ENCODE measurements at places on chromosomes 16 and 17. TPM values are rescaled to one million over a fixed set of nuclear protein-coding genes. Genes with fewer than 3 reads are reported as not detected.

The PRSS53 gene
- 5.8 TPM for total RNA-seq

- no peaks in the 10 kb centered on the region for H3K4me1 ChIP-seq
- no peaks in the 10 kb centered on the region for H3K36me3 ChIP-seq
- no peak overlapping the region for H3K4me3 ChIP-seq
- no peak overlapping the region for H3K27ac ChIP-seq
- DNase-seq, result no peak
- peaks cover 7% of the 10 kb centered on the region for H3K27me3 ChIP-seq
Measured at GRCh38 chr17:27721797-27722196, 78.5 kb downstream of the NOS2 start.

DNA sequence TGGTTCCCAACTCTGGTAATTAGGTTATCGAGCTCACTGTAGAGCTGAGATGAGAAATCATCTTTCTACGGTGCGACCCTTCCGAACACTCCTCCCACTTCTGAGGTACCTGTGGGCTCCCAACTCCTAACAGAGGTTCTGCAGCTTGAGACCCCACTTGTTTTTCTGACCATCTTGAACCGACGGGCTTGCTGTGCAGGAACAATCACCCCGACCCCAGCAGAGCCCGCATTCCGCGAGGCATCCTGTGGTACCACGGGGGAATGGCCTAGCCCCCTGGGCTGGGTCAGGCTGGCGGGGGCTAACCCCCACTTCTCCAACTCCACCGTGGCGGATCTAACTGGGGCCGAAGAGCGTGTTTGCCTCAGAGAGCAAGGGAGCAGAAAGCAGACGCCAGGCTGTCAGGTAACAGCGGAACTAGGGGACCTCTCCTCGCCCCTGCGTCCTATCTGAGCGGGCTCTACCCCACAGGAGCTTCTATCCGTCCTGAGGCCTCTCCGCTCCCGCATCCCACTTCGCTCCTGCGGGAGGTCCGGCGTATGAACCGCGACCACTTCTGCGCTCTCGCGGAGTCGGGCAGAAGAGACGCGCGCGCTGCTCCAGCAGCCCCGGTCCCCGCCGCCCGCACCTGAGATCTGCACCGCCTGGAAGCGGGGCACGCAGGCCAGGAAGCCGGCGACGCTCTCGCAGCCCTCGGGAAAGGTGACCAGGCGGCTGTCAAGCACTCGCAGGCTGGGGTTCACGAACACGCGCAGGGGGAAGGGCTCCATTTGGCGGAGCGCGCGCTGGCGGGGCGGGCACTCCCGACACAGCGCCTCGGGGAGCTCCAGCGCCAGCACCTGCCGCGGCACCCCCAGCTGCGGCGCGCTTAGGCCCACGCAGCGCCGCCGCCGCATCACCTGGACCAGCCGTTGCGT is 761 bp downstream of the PDF start:
- H3K27me3 ChIP-seq, result no peaks in the 10 kb centered on the region
- DNase-seq, result peak; percentile 14
- H3K36me3 ChIP-seq, result peaks cover 21% of the 10 kb centered on the region

The KRTAP9-2 gene
- not detected for total RNA-seq

GRCh38 chr17:78114831-78115723 is 13.5 kb downstream of the TMC6 start:
- 0 out of 2 replicates have a peak, but pooled peaks cover 2% of the 10 kb centered on the region for H3K36me3 ChIP-seq
- H3K4me3 ChIP-seq, result no peak overlapping the region
- no peak for DNase-seq
- no peaks in the 10 kb centered on the region for H3K27me3 ChIP-seq
- no peaks in the 10 kb centered on the region for H3K4me1 ChIP-seq

DNA sequence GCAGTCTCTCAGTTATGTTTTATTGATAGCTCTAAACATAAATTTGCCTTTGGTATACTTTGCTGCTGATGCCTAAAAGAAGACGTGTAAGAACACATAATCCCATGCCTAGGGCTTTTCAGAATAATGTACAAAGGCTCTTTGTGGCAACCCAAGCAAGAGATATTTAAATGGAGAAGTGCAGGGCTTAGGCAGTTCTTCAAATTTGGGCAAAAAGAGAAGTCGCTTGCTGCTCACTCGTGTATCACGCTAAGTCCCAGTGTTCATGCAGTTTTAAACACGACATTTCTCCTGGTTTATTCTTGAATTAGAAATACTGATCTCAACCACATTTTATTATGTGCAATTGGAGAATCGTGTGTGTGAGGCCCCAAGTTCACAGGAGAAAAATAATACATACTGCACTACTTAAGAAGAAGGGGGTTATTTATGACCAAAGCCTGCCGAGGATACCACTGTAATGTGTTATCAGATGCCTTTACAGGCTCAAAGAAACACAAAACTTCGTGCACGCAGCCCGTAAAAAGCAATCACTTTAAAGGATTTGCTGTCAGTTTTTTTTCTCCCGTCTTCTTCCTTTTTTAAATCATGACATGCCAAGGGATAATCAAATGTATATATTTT is 22.5 kb upstream of the IRX6 start:
- DNase-seq, result no peak
- peaks cover 21% of the 10 kb centered on the region for H3K27me3 ChIP-seq
- H3K4me3 ChIP-seq, result no peak overlapping the region
- H3K27ac ChIP-seq, result no peak overlapping the region

DNA sequence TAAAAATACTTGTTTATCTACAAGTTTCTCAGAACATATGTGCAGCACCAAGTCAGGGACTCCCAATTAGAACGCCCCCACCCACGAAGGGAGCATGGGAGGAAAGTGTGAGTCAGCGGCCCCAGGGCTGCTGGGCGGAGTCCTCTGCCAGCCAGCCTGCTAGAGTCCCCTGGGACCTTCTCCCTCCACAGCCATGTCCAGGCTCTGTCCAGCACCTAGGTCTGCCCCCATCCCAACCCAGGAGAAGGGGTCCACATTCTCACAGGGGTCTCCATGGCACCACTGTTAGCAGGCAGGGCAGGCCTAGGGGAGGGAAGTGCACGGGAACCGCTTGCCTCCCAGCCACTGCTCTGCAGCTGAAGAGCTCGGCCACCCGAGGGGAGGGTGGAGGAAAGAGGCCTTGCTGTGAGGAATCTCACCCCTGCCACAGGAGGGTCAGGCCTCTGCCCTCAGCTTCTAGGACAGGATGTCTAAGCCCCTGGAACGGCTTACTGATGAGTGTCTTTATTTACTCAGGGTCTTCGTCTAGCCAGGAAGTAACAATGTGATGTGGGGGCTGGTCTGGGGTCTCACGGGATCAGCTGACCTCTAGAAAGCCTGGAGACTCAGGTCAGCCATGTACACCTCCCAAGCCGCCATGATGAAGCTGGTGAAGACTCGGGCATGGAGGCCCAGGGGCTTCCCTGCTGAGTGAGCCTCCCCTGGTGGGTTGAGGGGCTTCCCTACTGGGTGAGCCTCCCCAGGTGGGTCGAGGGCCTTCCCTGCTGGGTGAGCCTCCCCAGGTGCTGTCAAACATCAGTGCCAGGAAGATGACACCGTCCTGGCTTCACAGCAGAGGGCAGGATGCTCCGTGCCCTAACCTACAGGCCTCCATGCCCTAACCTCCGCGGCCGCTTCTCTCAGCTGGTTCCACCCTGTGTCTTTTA is 190.3 kb downstream of the RBFOX3 start:
- DNase-seq, result peak; percentile 33
- H3K4me1 ChIP-seq, result no peaks in the 10 kb centered on the region
- H3K4me3 ChIP-seq, result no peak overlapping the region
- H3K27ac ChIP-seq, result no peak overlapping the region
- peaks cover 98% of the 10 kb centered on the region for H3K27me3 ChIP-seq

The FSCN2 gene
- total RNA-seq, result 2.4 TPM

The GNG13 gene
- not detected for total RNA-seq

- no peak overlapping the region for H3K27ac ChIP-seq
- no peaks in the 10 kb centered on the region for H3K4me1 ChIP-seq
- no peaks in the 10 kb centered on the region for H3K27me3 ChIP-seq
- peak; percentile 30 for DNase-seq
- H3K36me3 ChIP-seq, result no peaks in the 10 kb centered on the region
Measured at GRCh38 chr16:72856797-72857196, 191.1 kb downstream of the ZFHX3 start.

The MT1G gene
- not detected for total RNA-seq

GRCh38 chr17:1590747-1591473 is 28.3 kb upstream of the PITPNA start:
- peak overlapping the region; percentile 48 for H3K27ac ChIP-seq
- no peaks in the 10 kb centered on the region for H3K27me3 ChIP-seq
- H3K4me1 ChIP-seq, result peaks cover 13% of the 10 kb centered on the region
- no peak for DNase-seq

DNA sequence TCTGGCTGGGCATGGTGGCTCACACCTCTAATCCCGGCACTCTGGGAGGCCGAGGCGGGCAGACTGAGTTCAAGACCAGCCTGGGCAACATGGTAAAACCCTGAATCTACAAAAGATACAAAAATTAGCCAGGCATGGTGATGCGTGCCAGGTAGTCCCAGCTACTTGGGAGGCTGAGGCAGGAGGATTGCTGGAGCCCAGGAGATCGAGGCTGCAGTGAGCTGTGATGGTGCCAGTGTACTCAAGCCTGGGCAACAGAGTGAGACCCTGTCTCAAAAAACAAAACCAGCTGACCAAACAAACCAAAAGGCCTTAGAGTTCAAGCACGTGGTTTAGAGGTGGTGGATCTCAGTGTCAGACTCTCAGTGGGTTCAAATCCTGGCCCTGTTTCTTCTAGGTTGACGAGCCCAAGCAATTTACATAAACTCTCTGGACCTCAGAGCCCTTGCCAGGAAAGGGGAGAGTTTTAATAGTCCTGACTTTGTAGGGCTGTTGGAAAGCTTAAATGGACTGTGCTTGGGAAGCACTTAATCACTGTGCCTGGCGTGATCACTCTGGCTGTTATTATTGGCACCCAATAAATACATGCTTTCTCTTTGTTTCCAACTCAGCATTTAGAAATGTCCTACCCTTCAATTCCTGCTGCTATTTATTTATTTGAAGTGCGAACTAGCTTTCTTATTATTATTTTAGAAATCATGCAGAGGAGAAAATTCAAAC is 44.7 kb downstream of the ABCC1 start:
- no peak for DNase-seq
- no peak overlapping the region for H3K27ac ChIP-seq
- H3K36me3 ChIP-seq, result no peaks in the 10 kb centered on the region
- H3K4me1 ChIP-seq, result peaks cover 24% of the 10 kb centered on the region
- no peak overlapping the region for H3K4me3 ChIP-seq

The DNAI2 gene
- total RNA-seq, result not detected

DNA sequence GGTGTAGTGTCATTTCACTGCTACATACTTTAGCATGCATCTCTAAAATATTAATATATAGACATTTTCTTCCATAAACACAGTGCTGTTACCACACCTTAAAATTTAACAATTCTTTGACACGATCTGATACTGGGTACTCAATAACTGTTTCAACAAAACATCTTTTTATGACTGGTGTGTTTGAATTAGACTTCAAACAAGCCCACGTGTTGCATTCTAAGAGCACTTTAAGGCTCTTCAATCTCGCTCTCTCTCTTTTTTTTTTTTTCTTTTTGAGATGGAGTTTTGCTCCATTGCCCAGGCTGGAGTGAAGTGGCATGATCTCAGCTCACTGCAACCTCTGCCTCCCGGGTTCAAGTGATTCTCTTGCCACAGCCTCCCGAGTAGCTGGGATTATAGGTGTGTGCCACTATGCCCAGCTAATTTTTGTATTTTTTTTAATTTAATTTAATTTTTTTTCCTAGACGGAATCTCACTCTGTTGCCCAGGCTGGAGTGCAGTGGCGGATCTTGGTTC is 15.8 kb upstream of the SLC46A1 start:
- no peak overlapping the region for H3K4me3 ChIP-seq
- H3K27ac ChIP-seq, result no peak overlapping the region
- H3K27me3 ChIP-seq, result no peaks in the 10 kb centered on the region
- H3K4me1 ChIP-seq, result no peaks in the 10 kb centered on the region
- H3K36me3 ChIP-seq, result no peaks in the 10 kb centered on the region
- DNase-seq, result no peak

DNA sequence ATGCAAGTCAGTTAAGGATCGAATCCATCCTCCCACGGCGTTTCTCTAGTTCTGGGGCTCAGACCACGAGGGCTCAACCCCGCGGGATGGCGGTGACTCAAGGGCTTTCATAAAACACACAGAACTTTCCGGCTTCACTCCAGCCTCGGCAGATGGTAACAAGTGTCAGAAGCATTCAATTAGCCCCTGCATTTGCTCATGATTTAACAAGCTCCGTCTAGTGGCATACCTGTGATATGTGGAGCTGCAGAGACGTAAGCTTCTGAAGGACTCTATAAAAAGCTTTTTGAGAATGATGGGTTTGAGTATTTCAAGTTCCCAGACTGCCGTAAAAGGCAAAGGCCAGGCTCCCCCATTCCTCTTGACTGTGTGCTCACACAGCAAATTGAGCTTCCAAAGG is 91.3 kb upstream of the SEC14L1 start:
- no peak overlapping the region for H3K4me3 ChIP-seq
- H3K27me3 ChIP-seq, result peaks cover 17% of the 10 kb centered on the region
- no peak overlapping the region for H3K27ac ChIP-seq
- peaks cover 3% of the 10 kb centered on the region for H3K4me1 ChIP-seq

DNA sequence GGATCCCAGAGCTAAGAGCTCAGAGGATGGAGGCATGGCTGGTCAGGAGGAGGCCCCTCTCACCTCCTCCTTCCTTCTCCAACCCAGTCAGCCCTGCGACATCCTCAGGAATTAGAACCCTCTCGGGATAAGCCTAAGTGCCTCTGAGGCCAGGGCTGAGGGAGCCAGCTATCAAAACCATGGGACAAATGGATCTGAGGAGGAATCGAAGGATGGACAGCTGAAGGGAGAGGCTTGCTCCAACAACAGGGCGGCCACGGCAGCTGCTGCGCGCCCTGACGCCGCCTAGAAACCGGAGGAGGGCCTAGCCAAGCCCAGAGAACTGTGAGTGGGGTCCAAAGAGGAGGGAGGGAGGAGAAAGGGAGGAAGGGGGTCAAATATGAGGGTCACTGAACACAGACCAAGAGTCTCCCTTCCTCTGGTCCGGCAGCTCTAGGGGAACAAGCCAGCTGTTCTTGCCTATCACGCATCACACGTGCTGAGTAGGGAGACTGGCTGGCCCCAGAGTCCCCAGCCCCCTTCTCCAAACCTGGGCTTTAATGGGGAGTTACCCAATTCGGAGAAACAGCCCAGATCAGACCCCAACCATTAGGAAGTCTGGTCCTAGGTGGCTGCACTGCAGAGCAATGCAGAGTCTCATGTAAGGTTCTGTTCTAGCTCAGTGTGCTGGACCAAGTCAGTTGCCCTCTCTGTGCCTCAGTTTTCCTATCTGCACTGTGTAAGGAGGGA is 5.9 kb upstream of the HOXB13 start:
- no peaks in the 10 kb centered on the region for H3K27me3 ChIP-seq
- DNase-seq, result peak; percentile 42
- H3K4me3 ChIP-seq, result peak overlapping the region; percentile 65
- H3K27ac ChIP-seq, result peak overlapping the region; percentile 56

- H3K4me1 ChIP-seq, result peaks cover 75% of the 10 kb centered on the region
- H3K27ac ChIP-seq, result peak overlapping the region; percentile 95
- H3K27me3 ChIP-seq, result no peaks in the 10 kb centered on the region
- peak overlapping the region; percentile 90 for H3K4me3 ChIP-seq
- peak; percentile 73 for DNase-seq
Measured at GRCh38 chr17:15261258-15261801, 3.8 kb downstream of the PMP22 start.

DNA sequence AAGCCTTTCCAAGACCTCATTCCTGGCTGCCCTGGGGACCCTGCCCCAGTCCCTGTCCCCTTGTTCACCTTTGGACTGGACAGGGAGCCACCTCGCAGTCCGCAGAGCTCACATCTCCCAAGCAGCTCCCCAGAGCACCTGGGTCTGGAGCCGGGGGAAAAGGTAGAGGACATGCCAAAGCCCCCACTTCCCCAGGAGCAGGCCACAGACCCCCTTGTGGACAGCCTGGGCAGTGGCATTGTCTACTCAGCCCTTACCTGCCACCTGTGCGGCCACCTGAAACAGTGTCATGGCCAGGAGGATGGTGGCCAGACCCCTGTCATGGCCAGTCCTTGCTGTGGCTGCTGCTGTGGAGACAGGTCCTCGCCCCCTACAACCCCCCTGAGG is 38.7 kb upstream of the IL21R start:
- peak overlapping the region; percentile 98 for H3K27ac ChIP-seq
- no peaks in the 10 kb centered on the region for H3K27me3 ChIP-seq
- peaks cover 26% of the 10 kb centered on the region for H3K4me1 ChIP-seq
- H3K4me3 ChIP-seq, result no peak overlapping the region

Data from PC-3 (cell line).